Caco-2 (cell line): ENCODE measurements at places on chromosomes 2 and 18. TPM values are rescaled to one million over a fixed set of nuclear protein-coding genes. Genes with fewer than 3 reads are reported as not detected.

The RPS27A gene
- 1,305 and 1,418 TPM in 2 replicates for total RNA-seq

- H3K27me3 ChIP-seq, result no peaks in the 10 kb centered on the region; the same call in 1 of the 2 replicates
- no peak overlapping the region for H3K4me3 ChIP-seq
- H3K4me1 ChIP-seq, result no peaks in the 10 kb centered on the region
- H3K36me3 ChIP-seq, result no peaks in the 10 kb centered on the region
Observed at GRCh38 chr2:186806591-186806990, 42.4 kb downstream of the ZSWIM2 start.

DNA sequence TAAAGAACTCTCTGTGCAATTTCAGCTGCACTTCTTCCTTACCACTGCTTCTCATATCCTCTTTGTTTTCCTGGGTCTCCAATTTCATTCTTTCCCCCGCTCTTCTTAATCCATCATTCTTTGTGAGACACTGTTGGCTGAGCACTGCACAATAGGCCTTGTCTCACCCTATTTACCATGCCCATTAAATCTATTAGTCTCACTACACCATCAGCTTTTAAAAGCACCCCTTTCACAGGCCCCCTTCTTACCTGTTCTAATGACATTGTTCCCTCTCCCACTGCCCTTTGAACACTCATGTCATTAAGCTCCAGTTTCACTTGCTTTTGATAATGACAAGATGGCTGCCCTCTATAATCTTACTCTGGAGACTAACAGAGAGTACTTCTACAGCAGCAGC lies 404.1 kb upstream of the ACVR2A start:
- H3K4me1 ChIP-seq, result peaks cover 17% of the 10 kb centered on the region
- H3K36me3 ChIP-seq, result no peaks in the 10 kb centered on the region
- H3K4me3 ChIP-seq, result no peak overlapping the region
- no peak for DNase-seq
- H3K27me3 ChIP-seq, result no peaks in the 10 kb centered on the region

- H3K36me3 ChIP-seq, result 0 out of 2 replicates have a peak, but pooled peaks cover 2% of the 10 kb centered on the region
- H3K27me3 ChIP-seq, result no peaks in the 10 kb centered on the region
- H3K27ac ChIP-seq, result no peak overlapping the region
Observed at GRCh38 chr2:159803235-159803962, 5.4 kb upstream of the CD302 start.

The MAPK4 gene
- 0.63 and 0.88 TPM in 2 replicates for total RNA-seq
